ENCODE measurements at places on chromosomes 4 and X.

GRCh38 chr4:8539661-8540060 is 40.5 kb upstream of the GPR78 start:
- no peak for DNase-seq

GRCh38 chr4:24226023-24226422 is 336.2 kb upstream of the PPARGC1A start:
- DNase-seq: no peak

DNA sequence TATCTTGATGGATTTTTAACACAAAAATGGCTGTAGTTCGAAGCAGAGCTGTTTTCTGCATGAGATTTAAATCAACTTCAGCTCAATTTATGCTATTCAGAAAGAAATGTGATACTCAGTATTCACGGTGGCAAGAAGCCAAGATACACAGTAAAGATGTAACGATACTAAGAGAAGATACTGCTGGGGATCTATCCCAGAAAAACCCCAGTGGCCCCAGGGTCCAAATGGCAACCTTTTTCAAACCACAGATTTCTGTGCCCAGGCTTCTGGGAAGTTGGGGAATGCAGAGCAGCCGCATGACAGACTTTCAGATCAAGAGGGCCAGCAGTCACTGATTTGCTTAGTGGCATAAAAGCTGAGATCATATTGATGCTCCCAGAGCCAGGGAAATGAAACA is 353.9 kb downstream of the AFF2 start:
- DNase-seq: no peak

- DNase-seq: no peak
Measured at GRCh38 chr4:11954093-11954492, 525.4 kb upstream of the HS3ST1 start.

- DNase-seq: no peak
Measured at GRCh38 chr4:148345509-148345908, 96.7 kb downstream of the NR3C2 start.

GRCh38 chr4:119623025-119623424 is 5.6 kb downstream of the PDE5A start:
- DNase-seq: no peak

- DNase-seq: no peak
Measured at GRCh38 chr4:1593881-1594345, 90.2 kb downstream of the FAM53A start.

- DNase-seq: no peak
Measured at GRCh38 chrX:40148385-40149285, 50.9 kb upstream of the BCOR start.

DNA sequence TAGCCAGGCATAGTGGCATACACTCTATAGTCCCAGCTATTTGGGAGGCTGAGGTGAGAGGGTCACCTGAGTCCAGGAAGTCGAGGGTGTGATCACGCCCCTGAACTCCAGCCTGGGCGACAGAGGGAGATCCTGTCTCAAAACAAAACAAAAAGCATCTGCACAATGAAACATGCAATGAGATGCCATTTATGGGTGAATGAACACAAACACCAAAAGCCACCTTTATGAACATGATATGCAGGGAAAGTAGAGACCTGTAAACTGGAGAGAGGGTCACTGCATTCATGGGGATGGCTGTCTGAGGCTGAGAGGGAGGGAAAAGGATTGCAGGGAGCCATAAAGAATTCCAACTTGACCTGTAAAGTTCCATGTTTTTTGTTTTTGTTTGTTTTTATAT is 70.7 kb downstream of the EVC start:
- DNase-seq: no peak

DNA sequence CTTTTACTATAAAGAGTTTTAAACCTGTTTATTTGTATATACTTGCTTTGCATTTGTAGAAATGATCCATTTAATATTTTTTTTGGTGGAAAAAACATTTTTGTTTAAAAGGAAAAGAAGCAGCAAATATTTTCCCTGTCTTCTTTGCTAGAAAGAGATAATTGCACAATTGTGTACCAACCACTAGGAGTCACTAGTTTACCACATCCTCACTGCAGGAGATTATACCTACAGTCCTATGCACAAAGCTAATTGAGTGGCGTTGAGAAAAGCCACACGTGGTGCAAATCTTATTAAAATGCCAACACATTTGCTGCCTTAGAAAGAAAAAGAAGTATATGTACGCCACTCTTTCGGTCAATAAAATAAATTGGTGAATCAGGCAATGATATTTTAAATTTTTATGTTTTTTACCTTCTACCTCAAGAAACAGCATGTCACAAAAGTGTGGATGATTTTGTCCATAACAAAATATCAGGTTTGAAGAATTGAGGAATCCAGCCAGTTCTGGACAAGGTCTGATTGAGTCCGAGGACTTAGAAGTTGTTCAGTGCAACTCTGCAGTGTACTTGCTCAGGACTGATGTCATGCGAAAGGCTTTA is 102.9 kb downstream of the GRXCR1 start:
- no peak for DNase-seq

GRCh38 chr4:3066836-3067400 is 7.4 kb downstream of the HTT-AS start:
- DNase-seq: no peak

DNA sequence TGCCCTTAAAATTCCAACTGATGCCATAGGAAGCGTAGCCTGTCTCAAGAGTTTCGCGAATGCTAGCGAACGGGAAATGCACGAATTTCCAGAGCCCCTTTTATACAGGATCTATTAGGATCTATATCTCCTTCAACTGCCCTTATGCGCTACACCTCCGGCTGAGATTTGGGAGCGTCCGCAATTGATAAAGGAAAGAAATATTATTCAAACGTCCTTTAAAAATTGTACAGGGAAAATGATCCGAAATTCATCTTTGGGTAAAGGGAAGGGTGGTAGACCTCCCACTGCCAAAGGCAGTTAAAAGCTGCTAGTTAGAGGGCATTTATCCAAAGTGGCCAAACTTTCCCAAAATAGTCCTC is 609 bp downstream of the NR3C2 start:
- no peak for DNase-seq
